ENCODE measurements at places on chromosomes 16 and 17.

GRCh38 chr17:78736526-78737079 lies 45.5 kb downstream of the CYTH1 start:
- DNase-seq, result peak; percentile 69

- no peak for DNase-seq
Observed at GRCh38 chr17:71824671-71825070, 296.1 kb upstream of the SOX9 start.

DNA sequence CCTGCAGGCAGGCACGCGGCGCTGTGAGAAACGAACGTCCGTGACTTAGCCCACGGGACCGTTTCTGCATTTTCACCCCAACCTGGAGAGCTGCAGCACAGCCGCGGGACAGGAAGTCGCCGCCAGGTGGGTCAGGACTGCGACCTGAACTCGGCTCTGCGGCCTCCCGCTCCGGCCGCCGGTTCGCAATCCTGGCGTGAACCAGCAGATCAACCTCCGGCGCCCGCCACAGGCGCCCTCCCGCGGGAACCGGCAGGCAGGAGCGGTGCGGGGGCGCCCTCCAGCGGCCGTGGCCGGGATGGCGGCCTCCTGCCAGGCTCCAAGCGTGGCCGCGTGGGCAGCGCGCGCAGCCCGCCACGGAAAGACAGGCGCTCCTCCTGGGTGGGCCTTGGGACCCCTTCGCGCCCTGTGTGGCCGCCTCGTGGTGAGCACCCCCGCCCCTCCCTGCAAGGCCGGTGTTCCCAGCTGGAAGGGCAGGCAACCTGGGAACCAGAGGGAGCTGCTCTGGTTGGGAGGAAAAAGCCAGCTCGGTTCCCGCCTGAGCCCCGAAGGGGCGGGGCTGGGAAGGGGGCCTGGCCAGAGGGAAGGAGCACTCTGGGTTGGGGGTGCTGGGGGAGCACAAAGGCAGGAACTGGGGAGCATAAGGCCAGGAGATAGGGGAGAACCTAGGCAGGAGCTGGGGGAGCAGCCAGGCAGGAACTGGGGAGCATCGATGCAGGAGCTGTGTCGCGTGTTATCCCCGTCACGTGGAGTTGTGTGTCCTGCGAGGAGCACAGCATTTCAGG lies 28.2 kb downstream of the ACTG1 start:
- peak; percentile 93 for DNase-seq

DNA sequence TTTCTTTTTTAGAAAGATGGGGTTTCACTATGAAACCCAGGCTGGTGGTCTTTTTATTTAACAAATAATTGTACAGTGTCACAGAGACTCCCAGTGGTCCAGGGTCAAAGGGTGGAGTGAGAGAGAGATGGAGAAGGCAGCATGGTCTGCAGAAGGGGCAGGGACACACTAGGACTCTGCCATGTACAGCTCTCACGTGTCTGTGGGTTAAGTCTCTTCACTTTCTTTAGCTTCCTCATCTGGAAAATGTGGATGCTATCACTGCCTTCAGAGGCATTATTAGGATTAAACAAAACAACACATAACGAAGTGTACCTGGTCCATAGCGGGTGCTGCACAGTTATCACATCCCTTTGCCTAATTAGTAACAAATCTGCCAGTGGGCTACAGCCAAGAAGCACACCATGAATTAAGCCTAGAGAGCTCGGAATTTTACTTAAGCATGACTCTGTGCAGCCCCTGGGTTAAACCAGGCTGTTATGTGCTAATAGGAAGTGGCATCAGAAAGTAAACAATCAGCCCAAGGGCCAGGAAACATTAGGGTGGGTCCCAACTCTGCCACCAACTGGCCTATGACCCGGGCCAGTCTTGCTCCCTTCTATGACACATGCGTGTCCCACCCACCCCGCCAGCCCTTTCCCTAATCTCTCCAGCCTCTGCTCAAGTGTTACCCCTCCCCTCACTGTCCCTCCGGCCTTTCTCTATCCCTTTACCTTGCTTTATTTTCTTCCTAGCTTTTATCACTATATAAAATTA lies 13.9 kb downstream of the TOP3A start:
- DNase-seq, result no peak

DNA sequence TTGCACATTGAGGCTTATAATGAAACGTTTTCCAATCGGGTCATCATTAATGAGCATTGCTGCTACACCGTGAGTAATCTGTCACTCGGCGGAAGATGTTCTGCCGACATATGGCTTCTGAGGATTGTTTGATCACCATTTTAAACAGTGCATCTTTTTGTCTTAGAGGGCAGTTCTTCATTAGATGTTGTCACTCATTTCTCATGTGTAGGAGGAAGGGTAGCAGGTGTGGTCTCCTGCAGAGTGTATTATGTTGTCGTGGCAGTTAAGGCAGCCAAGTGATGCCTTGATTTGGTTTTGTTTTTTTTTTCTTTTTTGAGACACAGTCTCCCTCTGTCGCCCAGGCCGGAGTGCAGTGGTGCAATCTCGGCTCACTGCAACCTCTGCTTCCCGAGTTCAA lies 50.5 kb downstream of the SEC14L1 start:
- no peak for DNase-seq

- no peak for DNase-seq
Observed at GRCh38 chr17:55582897-55583296, 71.6 kb upstream of the SMIM36 start.

GRCh38 chr17:62219221-62219899 lies 154.3 kb upstream of the MED13 start:
- no peak for DNase-seq

DNA sequence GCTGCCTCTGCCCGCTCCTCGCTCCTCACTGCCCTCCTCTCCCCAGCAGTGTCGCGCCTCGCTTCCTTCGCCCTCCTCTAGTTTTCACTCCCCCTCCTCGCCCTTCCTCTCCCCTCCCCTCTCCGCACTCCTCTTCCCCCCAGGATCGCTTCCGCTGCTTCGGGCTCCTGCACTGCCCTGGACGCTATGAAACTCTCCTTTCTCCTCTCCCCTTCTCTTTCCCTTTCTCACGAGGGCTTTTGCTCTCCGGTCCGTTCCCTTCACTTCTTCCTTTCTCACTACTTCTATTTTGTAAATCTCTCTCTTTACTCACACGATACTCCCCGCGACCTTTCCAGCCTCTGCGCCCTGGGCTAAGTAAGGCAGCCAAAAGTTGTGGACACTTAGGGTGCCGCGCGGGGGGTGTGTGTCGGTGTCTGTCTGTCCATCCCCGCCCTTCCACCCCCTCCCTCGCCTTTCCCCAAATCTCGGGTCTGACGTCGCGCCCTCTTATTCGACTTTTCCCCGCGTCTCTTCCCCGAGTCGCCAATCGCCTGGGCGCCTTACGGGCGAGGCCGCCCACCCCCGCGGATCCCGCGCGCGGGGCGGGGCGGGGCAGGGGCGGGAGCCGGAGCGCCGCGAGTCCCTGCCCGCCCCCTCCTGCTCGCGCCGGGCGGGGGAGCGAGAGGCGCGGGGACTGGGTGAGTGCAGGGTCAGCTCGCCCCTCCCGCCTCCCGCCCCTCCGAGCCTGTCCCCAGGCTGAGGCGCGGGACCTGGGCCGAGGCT lies at the start of gene IRX3:
IRX3 (minus strand) TSS at position 422 of the 765 bp plus-strand sequence. CDS start 737 bp downstream, outside the sequence.
- peak; percentile 38 for DNase-seq

- no peak for DNase-seq
Observed at GRCh38 chr16:14236401-14236800, 165.3 kb downstream of the MRTFB start.

DNA sequence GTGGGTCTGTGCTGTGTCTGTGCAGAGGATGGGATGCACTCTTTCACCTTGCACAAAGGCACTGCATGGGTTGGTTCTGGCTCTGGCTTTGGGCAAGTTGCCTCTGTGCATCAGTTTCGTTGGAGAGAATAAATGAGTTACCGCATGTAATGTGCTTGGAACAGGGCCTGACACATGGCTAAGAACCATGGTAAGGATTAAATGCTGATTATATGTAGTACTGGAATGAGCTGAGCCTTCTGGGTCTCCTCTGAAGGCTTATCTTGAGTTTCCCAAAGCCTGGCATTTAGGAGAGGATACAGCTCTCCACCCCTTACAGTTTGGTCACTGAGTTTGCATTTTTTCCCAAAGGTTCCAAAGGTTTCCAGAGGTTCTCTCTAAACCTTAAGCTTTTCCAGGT lies 69.1 kb downstream of the KSR1 start:
- DNase-seq, result no peak

GRCh38 chr16:31913668-31914067 lies 40.1 kb downstream of the ZNF267 start:
- no peak for DNase-seq

GRCh38 chr16:89067677-89068443 lies 25.8 kb upstream of the ACSF3 start:
- DNase-seq, result no peak

- DNase-seq, result no peak
Observed at GRCh38 chr16:1343428-1344242, 8.0 kb downstream of the TSR3 start.

- no peak for DNase-seq
Observed at GRCh38 chr17:5585287-5585794, 1.0 kb upstream of the NLRP1 start.

- DNase-seq, result peak; percentile 87
Observed at GRCh38 chr17:57783338-57783742, 38.2 kb upstream of the CCDC182 start.

DNA sequence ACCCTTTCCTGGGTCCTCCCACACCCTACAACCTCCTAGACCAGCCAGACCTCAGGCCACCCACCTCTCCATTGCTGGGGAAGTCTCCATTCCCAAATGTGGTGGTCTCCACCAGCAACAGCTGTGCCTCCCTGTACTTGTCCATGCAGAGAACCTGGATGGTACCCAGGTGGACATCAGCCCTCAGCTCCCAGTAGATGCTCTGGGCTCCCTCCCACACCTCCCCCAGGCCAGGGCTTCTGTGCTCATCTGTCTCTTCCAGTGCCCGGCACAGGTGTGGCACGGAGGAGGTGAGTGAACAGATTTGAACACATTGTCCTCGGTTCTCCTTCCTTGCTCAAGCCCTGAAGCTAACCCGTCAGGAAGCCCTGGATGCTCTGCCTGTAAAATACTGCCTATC lies 34.6 kb downstream of the LGALS9 start:
- DNase-seq, result no peak

DNA sequence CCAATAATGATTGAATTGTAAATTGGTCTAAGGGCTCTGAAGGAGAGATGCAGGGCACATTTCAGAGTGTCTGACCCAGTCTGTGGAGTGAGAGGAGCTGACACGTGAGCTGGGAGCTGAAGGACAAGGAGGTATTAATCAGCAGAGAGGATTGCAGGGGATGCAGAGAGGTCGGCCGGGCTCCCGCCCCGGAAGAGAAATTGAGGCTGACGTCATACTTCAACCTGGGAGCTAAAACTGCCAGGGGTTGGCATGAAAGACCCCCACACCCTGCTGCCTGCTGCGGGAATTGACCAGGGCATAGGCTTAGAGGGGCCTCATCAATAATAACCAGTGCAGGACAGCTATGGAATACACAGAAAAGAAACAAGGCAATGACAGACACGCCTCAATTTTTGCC lies 53.6 kb upstream of the CLEC19A start:
- DNase-seq, result no peak

DNA sequence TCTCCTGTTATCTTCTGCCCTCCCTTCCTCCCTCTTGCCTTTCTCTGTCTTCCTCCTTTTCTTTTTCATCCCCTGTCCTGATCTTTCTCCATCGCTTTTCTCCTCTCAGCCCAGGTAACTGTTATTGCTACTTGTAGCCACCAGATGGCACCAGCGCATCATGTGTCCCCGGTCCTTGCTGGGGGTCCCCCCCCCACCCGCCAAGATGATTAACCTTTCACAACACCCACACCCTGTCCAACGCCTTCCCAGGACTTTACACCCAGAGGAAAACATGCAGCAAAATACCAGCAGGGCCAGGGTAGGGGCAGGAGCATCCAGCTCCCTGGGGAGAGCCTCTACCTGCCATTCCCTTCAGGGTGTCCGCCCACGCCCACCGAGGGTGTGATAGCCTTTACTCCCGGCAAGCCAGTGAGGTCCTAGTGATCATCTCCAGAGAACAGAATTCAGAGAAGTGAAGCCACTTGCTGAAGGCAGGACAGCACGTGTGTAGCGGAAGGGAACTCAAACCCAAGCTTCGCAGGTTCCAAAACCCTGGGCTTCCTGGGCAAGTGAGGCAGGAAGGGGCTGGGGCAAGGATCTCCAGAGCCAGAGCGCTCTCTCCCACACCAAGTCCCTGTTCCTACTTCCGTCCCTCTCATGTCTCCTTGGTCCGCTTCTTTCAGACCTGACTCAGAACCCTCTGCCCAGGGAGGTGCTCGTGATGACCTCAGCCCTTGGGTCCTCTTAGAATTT lies 13.4 kb upstream of the TAC4 start:
- peak; percentile 70 for DNase-seq

DNA sequence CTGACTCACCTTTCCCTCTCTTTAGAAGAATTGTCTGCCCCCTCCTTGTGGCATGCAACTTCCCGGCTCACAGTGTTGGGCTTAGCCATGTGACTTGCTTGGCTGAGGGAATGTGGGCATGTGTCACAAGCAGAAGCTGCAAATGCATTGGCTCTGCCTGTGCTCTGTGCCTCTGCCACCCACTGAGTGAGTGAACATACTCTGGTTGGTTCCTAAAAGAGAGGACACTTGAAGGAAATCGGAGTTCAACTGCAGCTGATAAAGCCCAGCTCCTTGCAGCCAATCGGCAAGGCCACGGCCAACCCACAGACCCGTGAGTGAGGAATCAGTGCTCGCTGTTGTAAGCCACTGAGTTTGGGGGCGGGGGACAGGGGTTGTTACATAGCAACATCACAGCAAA lies 10.9 kb upstream of the GINS2 start:
- DNase-seq, result no peak

DNA sequence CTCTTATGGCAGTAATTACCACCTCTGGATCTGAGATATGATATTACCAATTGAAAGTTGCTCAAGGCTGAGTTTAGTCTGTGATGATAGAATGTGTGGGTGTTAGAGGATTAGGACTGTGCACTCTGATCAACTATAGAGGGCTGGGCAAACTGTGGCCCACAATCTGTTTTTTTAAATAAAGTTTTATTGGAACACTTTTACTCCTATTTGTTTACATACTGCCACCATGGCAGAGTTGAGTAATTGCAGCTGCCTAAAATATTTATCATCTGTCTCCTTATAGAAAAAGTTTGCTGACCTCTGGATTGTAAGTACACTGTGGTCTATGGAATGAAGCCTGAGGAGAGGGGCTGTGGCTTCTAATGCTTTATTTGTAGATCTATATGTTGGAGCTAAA lies 71.5 kb upstream of the N4BP1 start:
- DNase-seq, result no peak

DNA sequence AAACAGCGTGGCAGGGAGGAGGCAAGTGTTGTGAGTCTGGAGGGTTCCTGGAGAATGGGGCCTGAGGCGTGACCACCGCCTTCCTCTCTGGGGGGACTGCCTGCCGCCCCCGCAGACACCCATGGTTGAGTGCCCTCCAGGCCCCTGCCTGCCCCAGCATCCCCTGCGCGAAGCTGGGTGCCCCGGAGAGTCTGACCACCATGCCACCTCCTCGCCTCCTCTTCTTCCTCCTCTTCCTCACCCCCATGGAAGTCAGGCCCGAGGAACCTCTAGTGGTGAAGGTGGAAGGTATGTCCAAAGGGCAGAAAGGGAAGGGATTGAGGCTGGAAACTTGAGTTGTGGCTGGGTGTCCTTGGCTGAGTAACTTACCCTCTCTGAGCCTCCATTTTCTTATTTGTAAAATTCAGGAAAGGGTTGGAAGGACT lies at the start of gene CD19:
CD19 (plus strand) TSS at position 171 of the 425 bp plus-strand sequence; CDS start at position 201, 30 bp downstream.
- DNase-seq, result no peak

Measured in stimulated activated CD4-positive, alpha-beta T cell treated with anti-CD3 and anti-CD28 coated beads, Interleukin-15, amount 100 ng/mL, for 24 hours (primary cell).